ENCODE measurements at places on chromosomes 3 and 15. TPM values are rescaled to one million over a fixed set of nuclear protein-coding genes. Genes with fewer than 3 reads are reported as not detected.

DNA sequence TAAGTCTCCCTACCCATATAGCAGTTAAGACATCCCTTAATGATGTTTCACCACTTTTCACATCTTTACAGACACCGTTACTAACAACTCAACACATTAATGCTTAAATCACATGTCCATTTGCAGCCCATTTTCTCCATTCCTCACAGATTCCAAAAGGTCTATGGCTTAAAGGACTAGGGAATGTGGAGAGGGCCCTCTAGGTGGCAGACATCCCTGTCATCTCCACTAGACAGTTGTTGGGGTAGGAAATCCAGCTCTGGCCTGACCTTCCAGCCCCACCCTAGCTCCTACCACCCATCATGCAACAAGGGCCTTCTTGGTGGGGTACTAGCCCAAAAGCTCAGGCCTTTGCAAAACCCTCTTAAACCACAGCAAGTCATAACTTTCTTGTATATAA is 25.2 kb downstream of the CPEB1 start:
- DNase-seq: no peak

DNA sequence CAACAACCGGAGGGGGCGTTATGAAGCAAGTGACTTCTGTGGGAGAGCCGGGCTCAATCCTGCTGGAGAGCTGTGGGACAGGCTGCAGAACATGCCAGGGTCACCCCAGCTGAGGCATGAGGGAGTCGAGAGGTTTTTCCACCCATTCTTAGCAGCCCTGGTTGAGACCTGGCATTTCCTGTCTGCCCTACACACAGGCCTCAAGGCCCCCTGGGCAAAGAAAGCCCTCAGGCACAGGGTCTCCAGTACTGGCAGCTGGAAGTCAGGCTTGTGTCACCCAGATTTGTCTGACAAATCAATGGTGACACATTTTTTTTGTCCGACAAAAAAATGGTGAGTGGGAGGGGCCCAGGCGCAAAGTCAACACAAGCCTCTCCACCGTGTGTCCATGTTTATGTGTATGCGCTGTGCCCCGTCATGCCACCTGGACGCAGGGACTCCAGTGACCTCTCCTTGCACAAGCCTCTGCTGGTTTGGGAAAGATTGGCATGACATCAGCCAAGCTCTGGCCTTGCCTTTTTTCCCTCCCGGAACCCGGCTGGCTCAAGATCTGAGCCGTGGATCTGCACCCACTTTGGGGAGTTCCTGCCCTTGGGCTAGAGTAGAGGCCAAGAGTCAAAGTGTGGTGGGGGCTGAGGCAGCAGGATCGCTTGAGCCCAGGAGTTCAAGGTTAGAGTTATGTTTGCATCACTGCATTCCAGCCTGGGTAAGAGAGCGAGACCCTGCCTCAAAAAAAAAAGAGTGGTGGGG is 20.8 kb upstream of the ALAS1 start:
- no peak for DNase-seq

Gene DUT
- total RNA-seq: 84.9 TPM

GRCh38 chr3:47113669-47114365 is 50.1 kb downstream of the SETD2 start:
- no peak for DNase-seq

Gene FBXL22
- total RNA-seq: not detected

DNA sequence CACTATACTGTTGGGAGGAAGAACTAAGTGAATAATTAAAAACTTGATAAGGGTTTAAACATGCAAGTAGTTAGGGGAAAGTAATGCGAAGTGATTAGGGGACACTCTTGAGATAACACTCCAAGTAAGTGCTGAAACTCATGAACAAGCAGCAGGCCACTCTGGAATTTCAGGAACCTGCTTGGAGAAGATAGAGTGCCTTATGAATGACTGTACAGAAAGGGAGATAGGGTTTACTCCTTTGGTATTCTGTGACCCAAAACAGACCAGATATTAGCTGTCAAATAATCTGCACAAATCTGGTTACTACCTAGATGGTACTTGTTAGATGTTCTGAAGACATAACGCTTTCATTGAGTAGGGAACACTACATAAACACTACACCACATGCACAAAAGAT is 85.6 kb downstream of the FRMD4B start:
- DNase-seq: no peak

GRCh38 chr3:66028457-66028856 is 10.3 kb downstream of the MAGI1 start:
- no peak for DNase-seq

DNA sequence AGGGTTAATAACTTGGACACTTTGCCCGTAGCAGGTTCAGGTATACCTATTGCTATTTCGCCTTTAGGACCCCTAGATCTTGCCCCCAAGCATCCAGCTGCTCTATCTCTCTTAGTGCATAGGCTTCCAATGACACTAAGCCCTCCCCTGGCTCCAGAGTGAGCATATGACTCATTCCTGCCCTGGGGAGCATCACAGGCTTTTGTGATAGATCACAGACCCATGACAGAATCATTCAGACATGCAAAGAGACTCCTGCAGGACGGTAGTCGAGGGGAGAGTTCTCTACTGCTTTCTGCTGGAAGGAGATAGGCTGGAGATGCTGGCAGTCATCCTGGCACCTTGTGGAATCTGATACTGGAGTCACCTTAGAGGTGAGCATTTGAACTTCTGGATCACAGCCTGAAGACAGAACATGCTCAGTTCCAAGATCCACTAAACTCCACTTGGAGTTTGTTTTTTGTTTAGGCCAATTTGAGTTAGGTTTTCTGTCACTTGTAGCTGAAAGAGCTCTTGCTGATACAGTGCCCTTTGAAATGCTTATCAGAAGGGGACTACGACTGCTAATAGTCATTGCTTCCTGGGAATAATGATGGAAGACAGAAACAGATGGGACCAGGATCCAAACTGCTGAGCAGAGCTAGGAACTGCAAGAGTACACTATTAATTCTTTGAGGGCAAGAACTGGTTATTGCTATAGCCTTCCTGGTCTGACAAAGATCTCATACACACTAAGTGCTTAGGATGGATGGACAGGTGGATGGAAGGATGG is 11.0 kb downstream of the LYSMD2 start:
- peak; percentile 80 for DNase-seq

DNA sequence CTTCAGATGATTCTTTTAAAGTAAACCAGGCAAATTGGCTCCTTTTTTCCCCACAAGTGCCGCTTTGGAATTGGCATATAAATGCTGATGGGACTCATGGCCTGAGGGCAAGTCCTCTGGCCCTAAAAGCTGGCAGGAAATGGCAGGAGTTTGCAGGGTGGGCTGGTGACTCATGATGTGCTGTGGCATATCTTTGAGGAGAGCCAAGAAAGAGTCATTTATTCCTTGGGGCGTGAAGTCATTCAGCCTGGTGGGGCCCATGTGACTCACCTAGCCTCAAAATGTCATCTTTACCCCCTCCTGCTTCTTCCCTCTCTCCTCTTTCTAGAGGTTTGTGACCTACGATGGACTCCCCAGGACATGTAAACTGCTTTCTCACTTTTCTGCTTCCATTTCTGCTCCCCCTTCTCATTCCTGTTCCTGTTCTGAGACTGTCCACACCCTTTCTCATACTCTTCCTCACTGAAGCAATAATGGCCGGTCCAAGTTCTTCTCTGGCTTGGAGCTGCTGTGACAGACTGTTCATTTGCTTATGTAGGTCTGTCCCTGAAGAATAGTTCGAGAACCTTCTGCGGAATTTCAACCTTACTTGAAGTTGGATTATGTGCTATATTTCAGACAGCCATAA is 326.1 kb downstream of the SATB1 start:
- DNase-seq: peak; percentile 68

GRCh38 chr15:36067483-36068274 is 511.7 kb upstream of the CDIN1 start:
- DNase-seq: no peak

Gene SAMD7
- not detected for total RNA-seq

- no peak for DNase-seq
Observed at GRCh38 chr15:40598672-40599071, 4.6 kb downstream of the KNL1 start.

Gene MYH15
- total RNA-seq: 0.14 TPM

Gene ZIC1
- not detected for total RNA-seq

- DNase-seq: no peak
Observed at GRCh38 chr15:46229263-46229662, 594.4 kb downstream of the SQOR start.

GRCh38 chr3:171229173-171229572 is 202.7 kb upstream of the SLC2A2 start:
- no peak for DNase-seq

Gene CCDC39
- not detected for total RNA-seq

Gene ATP6V1A
- 44.4 TPM for total RNA-seq

Gene TUBGCP4
- total RNA-seq: 13.5 TPM

DNA sequence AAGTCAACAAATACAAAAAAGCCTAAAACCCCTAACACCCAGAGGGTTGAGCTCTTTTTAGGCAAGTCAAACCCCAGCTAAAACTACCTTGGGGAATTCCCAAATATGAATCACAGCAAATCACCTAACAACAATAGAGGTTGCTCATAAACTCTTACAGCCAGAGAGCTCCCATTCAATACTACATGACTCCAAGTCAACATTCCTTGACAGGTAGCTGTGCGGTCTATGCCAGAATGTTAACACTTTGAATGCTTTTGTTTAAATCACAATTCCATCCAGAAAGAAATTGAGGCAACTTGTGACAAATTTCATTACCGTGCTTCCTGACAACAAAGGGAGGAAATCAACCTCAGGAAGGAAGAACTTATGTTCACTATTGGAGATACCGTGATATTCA is 7.5 kb upstream of the UACA start:
- DNase-seq: no peak

- DNase-seq: no peak
Observed at GRCh38 chr3:36943601-36944000, 1.3 kb downstream of the TRANK1 start.

DNA sequence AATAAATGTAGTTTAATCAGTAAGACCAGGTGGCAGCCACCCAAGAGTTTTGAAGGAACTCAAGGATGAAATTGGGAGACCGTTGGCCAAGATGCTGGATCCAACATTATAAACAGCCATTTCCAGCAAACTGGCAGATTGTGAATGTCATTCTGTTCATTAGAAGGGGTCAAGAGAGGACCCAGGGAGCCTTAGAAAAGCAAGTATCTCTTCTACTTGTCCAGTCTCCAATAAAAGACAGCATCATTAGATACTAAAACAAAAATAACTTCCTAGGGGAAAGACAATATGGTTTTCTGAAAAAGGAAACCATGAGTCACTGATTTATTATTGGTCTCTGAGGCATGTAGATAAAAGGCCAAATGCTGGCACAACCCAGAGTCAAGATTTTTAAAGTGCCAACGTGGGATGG is 67.9 kb downstream of the GADL1 start:
- DNase-seq: no peak

DNA sequence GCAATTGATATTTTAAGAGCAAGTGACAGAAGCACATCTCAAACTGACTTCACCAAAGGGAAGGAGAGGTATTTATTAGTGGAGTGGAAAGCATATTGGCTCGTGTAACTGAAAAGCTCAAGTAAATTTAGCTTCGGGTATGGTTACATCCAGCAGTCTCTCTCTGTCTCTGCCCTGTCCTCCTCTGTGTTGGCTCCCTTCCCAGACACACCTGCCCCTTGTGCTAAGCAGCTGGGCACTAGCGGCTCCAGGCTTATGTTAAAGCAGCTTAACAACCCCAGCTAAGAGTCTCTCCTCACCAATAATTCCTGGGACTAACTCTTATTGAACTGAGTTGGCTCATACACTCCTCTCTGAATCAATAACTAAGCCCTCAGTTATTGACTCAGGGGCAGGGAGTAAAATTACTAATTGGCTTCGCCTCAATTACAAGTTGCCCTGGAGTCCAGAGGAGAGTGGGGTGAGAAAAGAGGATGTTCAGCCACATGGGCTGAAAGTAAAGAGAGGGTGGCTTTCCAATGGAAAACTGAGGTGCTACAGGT is 12.8 kb upstream of the SH3BP5 start:
- DNase-seq: no peak

GRCh38 chr3:72750405-72750965 is 97.8 kb downstream of the SHQ1 start:
- DNase-seq: no peak

Data from NCI-H460 (cell line).